ENCODE measurements at places on chromosomes 5 and 9.
A peak's percentile ranks its signal among the peaks of the same experiment; 100 is the strongest.

- DNase-seq = peak; percentile 15
Measured at GRCh38 chr5:99771296-99771695, 763.9 kb upstream of the FAM174A start.

DNA sequence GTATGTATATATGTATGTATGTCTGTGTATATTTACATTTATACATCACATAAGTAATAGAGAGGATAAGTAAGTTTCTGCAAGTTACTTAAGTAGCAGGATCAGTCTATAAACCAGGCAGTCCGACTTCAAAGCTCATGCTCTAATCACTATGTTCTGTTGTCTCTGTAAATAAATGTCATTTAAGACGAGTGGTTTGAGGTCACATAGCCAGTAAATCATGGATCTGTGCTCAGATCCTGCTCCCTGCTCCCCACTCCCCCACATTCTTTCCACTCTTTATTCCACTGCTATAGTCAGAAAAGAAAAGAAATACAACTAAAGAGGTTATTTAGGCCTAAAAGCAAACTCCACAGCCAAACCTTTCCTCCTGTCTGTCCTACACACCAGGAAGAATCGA lies 90.4 kb downstream of the SERINC5 start:
- DNase-seq = no peak

DNA sequence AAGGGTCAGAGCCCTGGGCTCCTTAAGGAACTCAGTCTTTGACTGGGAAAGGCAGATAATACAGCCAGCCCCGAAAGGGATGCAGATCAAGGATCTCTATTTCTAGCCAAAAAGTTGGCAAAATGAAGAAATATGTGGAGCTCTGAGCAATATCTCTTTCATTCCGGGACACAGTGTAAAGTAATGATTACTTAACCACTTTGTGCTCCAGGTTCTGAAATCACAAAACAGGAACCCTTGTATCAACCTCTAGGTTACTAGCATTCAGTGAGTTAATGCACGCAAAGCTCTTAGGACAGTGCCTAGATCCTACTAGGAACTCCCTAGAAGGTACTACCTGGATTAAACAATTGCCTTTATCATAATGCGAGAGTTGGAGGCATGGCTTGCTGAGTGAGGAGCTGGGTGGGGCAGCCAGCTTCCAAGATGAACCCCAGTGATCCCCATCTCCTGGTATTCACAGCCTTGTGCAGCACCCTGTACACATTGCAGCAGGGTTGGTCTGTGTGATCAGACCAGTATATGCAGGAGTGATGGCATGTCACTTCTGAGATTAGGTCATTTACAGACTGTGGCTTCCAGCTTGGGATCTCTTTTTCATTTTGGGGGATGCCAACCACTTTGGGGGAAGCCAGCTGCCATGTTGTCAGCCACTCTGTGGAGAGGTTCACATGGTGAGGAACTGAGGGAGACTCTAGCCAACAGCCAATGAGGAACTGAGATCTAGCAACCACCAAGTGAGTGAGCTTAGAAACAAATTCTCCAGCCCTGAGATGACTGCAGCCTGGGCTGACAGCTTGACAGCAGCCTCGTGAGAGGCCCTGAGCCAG lies 103.1 kb upstream of the SLC44A1 start:
- DNase-seq = peak; percentile 22

- no peak for DNase-seq
Measured at GRCh38 chr9:107142896-107143603, 140.0 kb upstream of the RAD23B start.

DNA sequence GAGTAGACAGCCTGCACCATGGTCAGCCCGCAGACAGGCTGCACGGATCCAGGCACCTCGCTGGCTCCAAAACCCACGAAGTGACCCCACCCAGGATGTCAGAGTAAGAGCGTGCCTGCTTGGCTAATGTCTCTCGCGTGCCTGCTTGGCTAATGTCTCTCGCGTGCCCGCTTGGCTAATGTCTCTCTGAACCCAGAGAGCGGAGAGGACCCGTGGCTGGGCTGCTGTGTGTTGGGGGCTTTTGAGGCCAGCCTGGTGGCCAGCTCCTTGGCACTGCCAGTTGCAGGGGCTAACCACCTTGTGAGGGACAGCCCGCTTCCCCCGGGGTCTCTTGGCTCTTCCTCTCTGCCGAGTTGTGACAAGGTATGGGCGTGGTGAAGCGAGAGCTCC lies 8.9 kb upstream of the RXRA start:
- no peak for DNase-seq

DNA sequence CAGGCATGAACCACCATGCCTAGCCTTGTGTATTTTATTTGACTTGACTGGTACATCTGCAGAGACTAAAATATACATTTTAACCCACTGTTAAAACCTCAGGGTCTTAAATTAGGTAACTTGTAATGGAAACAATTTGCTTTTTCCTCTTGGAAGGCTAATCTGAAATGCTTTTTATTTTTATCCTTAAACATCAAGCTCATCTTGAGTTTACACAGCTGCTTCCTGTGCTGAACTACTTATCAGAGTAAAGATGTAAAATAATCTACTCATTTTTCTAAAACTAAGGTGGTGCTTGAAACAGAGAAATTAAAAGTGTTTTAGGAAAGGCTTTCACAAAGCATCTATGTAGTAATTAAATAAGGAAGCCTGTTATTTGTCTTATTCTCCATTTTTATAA lies 144.1 kb downstream of the ENTREP1 start:
- no peak for DNase-seq

DNA sequence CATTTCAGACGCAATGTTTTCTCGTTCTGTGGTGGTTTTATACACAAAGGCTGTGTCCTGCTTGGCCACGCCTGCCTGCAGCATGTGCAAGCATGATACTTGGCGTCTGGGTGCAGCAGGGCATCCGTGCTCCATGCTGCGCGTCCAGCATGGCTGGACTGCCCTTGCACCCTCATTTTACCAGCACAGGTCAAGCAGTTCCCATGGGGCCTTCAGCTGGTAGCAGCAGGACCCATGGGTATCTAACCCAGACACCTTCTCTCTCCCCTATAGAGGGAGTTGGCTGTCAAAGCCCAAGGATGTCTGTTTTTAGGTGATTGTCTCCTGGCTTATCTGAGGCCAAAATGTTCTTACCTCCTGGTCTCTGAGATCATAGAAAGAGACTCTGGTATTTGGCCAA lies 158.3 kb upstream of the PITX1 start:
- DNase-seq = no peak

- peak; percentile 69 for DNase-seq
Measured at GRCh38 chr9:136327304-136327974, at the start of gene GPSM1. Gene GPSM1 (plus strand): TSS chr9:136327539. CDS start chr9:136327696, 157 bp downstream.
